ENCODE measurements at places on chromosomes 2 and 18.

GRCh38 chr2:234074751-234075517, 24.4 kb downstream of the SPP2 start:
- DNase-seq = peak; percentile 33

GRCh38 chr2:223155956-223156355, 104.0 kb downstream of the KCNE4 start:
- DNase-seq = no peak

GRCh38 chr2:106095478-106096298, 98.4 kb downstream of the UXS1 start:
- no peak for DNase-seq

GRCh38 chr2:216803791-216804190, 56.1 kb downstream of the TNP1 start:
- DNase-seq = no peak

- no peak for DNase-seq
Measured at GRCh38 chr2:109382226-109382895, 231.4 kb downstream of the SEPTIN10 start.

GRCh38 chr2:10909050-10909995, 2.4 kb upstream of the KCNF1 start:
- DNase-seq = no peak

DNA sequence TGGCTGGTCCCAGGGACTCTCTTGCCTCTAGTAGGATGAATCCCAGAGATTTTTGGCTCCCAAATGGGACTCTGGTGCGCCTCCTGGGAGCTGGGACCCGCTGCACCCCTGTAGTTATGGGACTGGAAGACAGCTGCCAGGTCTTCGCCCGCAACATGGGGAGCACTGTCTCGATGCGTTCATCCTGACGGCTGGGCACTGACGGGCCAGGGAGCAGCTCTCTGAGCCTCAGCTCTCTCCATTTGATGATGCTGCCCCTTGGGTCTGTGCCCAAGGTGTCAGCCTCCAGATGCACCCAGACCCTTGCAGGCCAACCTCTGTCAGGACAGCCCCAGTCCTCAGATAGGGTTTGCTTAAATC, 9.3 kb upstream of the ARMC9 start:
- no peak for DNase-seq

- DNase-seq = no peak
Measured at GRCh38 chr2:174336501-174337336, 2.0 kb downstream of the SP9 start.

DNA sequence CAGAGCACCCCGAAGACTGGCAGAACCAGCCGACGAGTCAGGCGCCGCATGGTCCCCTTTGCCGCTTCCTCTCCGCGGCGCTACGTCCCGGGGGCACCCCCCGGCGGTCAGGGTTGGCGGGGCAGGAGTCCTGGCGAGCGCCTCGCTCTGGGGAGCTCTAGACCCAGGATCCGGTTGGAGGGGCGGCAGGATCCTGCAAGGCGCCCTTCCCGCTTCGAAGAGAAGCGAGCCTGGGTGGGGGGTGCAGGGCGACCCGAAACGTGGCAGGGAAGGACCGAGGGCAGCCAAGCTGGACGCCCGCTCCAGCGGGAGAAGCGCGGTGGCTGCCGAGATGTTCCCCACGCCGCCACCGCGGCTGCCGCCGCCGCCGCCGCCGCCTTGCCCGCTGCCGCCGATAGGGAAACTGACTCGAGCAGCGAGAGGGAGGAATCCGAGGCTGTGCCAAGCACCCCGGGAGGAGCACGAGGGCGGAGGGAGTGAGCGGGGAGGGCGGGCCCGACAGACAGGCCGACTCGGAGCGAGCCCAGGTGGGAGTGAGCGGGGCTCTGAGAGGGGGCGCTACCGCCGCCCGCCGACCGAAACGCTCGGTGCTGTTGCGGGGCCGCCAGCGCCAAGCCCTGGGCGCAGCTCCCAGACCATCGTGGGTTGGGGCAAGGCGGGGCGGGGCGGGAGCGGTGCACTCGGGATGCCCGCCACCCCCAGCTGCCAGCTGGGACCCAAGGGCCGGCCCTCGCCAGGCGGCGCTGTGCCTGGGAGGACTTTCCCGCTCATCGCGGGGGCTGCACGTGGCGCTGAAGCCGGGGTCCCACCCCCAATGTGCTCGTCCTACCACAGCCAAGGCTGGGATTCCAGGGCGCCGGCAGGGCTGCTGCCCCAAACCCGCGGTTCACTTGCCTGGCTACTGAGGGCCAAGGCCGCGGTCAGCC, at the start of gene GALNT14:
TSS of gene GALNT14 (minus strand) at position 404 of the 926 bp plus-strand sequence. CDS start at position 50, 354 bp downstream.
- DNase-seq = peak; percentile 25

DNA sequence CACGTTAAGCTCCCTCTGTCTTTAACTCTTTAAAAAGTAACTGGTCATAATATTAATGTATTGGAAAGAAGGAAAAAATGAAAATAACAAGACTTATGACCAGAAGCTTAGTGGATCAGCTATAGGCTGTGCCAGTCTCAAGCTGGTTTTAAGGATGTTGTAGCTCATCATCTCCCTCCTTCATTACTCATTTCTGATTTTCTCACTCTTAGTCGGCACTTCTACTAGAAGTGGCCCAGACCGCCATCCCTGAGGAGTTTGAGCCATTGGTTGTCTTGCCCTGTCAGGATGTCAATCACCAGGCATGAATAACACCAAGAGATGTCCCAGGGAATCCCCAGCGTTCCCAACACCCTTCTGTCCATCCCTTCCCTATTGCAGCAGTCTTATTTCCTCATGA, 151.5 kb downstream of the ASXL3 start:
- no peak for DNase-seq
